Pancreas (tissue), 10 donors: ENCODE measurements at places on chromosomes 1 and 21. TPM values are rescaled to one million over a fixed set of nuclear protein-coding genes. Genes with fewer than 3 reads are reported as not detected.

The PKP1 gene
- polyA plus RNA-seq = 0.12 TPM

The OLFML3 gene
- polyA plus RNA-seq = 9.1 TPM

The GRIK1 gene
- polyA plus RNA-seq = 0.02 TPM

The RIMKLA gene
- polyA plus RNA-seq = 0.27 TPM

DNA sequence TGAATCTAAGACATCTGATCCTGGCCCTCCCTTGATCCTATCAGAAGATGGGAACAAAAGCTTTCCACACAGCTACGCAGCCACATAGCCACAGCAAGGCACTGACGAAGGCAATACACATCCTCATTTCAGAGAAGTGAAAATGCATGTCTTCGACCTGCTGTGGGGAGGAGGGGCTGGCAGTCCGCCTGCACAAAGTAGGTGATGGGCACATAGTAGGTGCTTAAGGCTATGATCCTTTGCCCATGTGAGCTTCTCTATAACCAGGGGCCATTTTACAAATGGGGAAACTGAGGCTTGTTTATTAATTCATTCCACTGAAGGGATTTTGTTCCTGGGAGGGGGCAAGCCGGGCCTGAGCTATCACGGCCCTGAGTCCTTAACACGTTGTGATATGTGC, 94.2 kb downstream of the PAX7 start:
- DNase-seq = no peak

DNA sequence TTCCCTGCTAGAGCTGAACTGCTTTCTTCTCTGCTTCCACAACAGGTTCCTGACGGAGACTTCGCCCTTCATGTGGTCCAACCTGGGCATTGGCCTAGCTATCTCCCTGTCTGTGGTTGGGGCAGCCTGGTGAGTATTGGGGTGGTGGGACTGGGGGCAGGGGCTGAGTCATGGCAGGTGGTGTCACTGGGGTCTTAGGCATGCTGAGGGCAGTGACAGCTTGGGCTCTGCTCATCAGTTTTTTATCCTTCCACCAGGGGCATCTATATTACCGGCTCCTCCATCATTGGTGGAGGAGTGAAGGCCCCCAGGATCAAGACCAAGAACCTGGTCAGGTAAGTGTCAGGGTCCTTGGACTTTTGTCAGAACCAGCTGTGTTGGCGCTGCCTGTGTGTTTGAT, 1.3 kb downstream of the ATP6V0B start:
- no peak for DNase-seq

DNA sequence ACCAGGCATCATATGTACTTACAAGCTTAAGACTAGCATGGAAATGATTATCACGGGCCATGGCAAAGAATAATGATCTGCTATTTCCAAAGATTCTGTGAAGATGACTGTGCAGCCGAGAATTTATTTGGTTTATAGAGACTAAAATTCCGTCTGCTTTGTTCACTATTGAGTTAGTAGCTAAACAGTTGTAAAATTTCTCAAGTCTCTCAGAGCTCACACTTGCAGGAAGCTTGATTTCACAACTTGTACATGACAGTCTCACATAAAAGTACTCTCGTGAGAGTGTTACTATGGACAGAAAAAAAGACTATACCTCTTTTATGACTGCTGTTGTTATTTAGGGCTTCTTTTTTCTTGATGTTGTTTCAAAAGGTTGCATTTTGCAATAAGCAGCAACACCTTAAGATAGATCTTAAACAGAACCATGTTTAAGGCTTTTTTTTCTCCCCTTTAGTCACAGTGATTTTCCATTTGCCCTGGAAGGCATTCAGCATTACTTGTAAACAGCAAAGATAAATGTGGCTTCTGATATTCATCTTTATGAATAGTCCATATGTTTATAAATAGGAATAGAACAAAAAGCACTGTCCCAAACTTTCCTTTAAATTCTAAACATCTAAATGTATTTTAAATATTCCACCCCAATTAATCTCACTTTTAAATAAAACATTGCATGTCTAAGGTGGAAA, 24.8 kb downstream of the ST6GALNAC5 start:
- no peak for DNase-seq

- no peak for DNase-seq
Measured at GRCh38 chr21:44949161-44949778, 9.4 kb downstream of the SLX9 start.

DNA sequence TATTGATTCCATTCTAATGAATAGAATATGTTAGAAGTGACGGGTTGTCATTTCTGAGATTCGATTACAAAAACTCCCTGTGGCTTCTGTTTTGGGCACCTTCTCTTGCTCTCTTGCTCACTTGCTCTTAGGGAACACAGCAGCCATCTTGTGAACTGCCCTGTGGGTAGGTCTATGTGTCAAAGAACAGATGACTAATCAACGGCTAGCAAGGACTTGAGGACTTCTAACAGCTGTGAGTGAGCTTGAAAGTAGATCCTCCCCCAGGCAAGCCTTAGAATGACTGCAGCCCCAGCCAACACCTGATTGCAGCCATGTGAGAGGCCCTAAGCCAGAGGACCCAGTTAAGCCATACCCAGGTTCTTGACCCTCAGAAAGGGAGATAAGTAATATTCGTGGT, 49.3 kb downstream of the AZIN2 start:
- no peak for DNase-seq

DNA sequence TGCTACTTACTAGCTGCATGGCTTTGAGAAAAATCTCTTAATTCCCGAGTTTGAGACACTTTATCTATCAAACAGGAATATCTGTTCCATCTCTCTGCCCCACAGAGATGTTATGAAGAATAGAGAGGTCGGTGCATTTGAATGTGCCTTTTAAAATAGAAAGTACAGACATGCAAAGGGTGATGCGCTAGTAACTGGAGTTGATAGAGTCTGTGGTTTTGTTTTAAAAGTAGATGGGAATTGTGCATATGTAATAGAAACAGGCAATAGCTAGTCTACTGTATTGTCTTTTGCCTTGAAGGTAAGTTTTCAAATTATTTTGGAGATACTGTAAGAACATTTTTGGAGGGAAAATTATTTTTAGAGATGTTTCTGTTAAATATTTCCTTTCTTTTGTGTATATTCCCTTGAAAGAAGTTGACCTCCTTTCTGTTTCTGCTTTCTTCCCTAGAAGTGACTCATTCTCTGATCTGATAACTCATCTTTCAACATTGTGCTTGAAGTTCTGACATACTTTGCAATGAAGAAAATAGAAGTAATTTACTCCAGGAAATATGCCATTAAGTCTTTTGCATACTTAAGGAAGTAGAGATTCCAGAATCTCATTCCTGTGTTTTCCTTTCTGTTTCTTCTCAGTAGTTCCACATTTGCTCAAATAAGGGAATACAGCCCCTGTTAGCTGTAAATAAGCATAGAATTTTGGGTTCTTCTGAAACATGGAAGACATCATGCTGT, 151.6 kb downstream of the SDCCAG8 start:
- no peak for DNase-seq

- DNase-seq = no peak
Measured at GRCh38 chr1:59446257-59446901, 149.5 kb downstream of the FGGY start.

DNA sequence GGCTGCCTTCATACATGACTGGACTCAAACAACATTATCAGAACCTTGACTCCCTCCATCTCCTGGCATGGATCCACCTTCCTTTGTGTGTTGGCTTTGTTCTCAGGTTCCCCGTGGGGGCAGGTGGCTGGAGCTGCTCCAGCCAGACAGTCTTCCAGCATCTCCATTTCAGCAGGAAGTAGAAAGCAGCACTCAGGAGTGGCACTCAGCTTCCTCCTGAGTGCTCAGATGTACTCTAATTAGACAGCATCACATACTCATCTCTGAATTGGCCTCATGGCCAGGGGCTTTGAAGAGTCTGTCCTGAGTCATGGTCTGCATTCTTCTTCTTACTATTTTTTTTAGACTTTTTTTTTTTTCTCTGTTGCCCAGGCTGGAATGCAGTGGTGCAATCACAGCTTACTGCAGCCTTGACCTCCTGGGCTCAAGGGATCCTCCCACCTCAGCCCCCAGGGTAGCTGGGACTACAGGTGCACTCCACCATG, 27.9 kb downstream of the OVAAL start:
- peak; percentile 89 for DNase-seq
